Effector memory CD4-positive, alpha-beta T cell (primary cell): ENCODE measurements at places on chromosomes 5 and 9.

GRCh38 chr9:126906091-126906490 lies 8.5 kb upstream of the RALGPS1 start:
- DNase-seq, result no peak

DNA sequence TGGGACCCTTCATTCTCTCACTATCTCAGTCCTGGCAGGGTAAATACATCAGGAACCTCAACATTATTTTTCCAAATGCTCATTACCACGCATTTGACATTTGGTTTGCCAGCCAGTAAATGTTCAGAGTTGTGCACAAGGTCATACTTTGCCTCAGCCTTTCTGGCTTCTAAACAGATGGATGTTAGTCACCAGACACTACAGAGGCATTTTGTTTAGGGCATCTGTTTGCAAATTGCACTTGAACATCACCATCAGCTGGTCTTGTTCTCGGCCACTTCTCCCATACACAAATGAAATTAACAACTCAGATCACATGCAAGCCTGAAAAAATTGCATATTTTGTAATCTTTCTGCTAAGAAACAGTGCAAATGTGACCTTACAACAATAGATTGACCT lies 75.0 kb upstream of the SLC1A1 start:
- DNase-seq, result no peak

DNA sequence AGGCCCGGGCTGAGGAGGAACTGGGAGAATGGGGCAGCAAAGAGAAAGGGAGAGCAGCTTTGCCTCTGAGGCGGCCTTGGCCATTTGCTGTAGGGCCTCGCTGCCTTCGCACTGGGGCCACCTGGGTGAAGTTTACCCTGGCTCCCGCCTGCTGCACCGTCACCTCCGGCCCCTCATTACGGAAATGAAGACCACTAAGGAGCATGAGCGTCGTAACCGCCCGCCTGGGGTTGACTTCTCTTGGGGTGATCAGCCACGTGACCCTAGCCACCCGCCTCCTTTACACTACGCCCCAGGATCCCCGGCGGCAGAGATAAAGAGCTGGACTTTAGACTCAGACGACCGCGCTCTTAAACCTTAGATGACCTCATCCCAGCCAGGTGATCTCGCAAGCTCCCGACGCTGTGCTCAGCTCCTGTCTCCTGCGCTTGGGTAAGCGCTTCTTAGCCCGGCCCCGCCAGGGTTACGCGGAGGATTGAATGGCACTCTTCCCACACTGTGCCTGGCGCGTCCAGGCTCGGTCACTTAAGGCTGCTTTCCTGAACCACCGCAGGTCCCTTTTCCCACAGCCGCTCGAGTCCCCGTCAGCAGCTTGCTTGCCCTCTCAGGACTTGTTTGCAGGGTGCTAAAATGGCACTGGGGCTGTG lies 107.9 kb upstream of the LARP1 start:
- DNase-seq, result no peak

DNA sequence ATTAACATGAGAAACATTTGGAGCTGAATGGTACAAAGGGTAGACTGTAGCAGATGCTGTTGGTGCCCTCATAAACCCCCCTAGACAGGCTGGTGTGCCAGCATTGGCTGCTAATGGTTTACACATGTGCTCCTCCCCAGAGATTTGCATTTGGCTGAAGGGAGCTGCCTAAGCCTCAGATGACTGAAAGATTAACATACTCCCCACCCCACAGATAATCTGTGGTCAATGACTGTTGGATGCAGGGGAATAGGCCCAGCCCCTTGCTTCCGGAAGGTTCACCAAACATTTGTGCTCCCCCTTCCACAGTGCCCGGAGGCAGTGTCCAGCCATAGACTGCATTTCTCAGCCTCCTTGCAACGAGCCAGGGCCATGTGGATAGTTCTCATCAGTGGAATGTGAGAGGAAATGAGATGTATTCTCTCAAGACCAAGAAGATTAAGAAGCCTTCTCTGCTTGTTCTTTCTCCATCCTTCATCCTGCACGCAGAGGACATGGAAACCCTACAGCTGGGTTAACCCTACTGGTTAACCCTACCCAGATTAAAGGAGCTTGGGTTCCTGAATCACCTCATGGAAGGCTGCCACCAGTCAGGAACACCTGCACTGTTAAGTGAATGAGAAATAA lies 79.6 kb downstream of the PHAX start:
- DNase-seq, result no peak

DNA sequence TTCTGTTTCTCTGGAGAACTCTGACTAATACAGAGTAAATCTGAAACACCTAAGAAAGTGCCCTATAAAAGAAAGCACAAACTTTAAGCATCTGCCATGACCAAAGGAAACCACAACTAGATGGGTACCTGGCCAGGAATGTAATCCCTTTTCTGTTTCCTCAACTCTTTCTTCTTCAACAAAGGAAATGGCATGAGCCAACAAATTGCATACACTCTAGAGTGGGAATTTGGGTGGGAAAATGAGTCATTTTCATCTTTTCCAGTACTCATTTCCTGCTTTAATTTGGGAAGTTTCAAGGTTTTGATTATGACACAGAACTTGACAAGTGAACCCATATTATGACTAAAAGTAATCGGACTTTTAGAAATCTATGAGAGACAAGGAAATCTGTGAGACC lies 349.2 kb upstream of the RORB start:
- DNase-seq, result no peak

DNA sequence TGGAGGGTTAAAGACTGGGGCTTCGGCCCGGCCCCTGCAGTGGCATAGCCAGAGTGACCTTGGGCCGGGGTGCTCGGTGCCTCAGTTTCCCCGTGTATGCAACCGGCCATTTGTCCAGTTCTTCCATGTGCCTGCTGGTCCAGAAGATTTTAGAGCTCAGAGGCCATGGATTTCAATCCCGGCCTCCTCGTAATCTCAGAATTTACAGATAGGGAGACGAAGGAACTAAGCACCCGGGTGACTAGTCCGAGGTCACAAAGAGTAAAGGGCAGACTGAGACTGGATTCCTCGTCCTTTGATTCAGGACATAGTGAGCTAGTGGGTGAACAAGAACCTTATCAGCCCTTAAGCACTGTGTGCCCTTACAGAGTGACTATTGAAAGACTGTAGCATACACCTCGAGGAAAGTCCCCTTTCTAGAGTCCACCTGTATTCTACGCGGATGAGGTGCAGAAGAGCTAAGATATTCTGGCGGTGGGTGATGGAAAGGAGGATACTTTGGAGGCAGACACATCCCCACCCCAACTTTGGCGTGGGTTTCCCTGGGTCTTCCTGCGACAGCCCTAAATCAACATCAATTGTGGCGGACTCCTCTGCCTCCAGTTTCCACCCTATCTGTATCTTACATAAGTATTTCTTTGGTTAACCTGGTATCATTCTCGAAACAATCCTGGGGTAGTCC lies 597 bp downstream of the SLC31A1 start:
- no peak for DNase-seq

GRCh38 chr5:56396634-56397033 lies 163.5 kb upstream of the ANKRD55 start:
- no peak for DNase-seq

DNA sequence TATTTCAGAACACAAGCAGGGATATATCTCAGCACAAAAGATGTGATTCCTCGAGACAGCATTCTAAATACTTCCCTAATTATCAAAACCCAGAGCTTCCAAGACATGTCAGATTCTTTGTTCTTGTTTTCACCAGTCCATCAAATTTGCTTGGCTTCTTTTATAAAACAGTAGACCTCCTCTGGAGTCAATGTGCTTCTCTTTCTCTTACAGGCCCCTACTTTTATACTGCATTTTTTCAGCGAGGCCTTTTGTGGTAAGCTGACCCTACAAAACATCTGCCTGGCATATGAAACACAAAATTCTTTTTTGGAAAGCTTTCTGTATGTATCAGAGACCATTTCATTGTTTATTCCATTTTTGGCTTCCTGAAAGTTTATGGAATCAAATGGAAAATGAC lies 81.8 kb downstream of the ARSB start:
- DNase-seq, result no peak

- DNase-seq, result no peak
Observed at GRCh38 chr9:14561929-14562405, 131.3 kb downstream of the ZDHHC21 start.

DNA sequence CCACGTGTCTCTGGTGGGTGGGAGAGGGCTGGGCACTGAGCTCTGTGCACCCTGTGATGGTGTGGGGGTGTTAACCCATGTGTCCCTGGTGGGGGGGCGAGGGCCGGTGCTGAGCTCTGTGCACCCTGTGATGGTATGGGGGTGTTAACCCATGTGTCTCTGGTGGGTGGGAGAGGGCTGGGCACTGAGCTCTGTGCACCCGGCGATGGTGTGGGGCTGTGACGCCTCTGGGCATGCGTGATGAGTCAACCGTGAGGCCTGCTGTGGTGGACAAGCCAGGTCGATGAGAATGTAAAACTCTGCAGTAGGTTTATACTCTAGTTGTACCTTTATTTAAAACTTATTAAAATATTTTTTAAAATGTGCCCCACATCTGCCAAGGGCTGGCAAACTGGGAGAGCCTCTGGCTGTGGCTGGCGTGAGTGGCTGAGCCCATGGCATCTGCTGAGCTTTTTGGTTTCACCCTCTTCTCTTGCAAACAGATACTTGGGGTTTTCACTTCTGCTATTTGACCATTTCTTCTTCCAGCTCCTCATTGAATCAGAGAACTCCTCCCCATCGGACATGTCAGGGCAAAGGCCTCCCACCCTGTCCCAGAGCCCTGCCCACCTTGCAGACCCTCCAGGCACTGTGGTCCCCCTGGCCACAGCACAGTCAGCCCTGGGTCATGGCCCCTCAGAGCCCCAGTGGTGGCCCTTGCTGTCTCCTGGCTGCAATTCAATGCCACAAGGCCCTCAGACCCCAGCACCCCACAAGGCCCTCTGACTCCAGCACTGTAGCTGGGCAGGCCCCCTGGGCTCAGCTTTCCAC lies 18.5 kb upstream of the EXOC3 start:
- no peak for DNase-seq

DNA sequence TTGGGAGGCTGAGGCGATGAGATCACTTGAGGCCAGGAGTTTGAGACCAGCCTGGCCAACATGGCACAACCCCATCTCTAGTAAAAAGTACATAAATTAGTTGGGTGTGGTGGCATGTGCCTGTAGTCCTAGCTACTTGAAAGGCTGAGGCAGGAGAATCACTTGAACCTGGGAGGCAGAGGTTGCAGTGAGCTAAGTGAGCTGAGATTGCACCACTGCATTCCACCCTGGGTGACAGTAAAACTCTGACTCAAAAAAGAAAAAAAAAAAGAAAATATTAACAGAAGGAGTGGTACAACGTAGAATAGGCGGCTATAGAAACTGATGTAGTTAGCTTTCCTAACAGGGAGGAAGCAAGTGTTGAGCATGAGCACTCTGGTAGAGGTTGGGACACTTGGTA lies 59.9 kb downstream of the PBX3 start:
- no peak for DNase-seq

GRCh38 chr5:15637345-15637744 lies 137.4 kb downstream of the FBXL7 start:
- no peak for DNase-seq

DNA sequence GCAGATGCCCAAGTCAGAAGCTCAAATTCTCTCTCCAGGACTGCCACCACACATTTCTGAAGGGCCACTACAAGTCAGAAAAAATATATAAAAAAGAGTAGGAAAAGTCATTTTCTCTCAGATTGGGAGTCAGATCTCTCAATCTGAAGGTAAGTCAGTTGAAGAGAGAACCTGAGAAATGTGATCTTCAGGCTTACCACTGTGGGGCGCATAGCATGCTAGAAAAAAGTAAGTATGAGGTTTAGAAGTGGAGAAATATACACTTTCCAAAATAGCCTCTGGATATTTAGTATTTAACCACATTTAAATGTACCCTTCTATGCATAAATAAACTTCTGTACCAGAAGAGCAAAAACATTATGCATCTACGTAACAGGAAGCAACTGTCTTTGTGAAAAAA lies 800.7 kb upstream of the CTNND2 start:
- no peak for DNase-seq

- no peak for DNase-seq
Observed at GRCh38 chr5:123582550-123583285, 70.7 kb downstream of the CSNK1G3 start.

DNA sequence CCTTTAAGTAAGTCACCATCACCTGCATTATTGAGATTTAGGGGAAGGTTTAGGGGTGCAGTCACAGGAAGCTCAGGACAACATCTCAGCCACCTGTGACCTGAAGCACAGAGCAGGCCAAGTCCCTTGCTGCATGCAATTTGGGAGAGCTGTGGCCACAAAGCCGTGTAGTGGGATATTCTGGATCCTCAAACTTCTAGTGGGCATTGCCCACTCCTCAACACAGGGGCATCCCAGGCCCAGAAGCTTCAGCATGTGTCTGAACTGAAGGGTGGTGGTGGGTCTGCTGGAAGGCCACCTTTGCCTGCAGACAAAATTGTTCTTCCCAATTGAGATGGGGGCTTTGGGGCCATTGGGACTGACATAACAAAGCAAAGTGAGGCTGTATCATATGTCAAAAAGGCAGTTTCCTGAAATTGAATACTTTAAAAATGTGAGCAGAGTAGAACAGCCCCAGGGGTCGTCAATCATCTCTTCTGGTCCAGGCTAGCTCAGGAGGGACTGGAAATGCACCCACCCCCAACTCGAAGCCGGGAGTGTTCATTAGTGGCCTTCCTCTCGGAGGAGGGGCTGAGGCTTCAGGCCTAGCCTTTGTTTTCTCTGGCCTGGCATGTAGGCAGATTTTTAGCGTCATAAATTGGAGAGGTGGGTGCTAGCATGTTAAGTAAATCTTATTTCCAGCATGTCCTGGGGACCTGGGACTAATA lies 2.8 kb upstream of the GADD45G start:
- no peak for DNase-seq

GRCh38 chr9:135136991-135137832 lies 49.7 kb downstream of the OLFM1 start:
- no peak for DNase-seq

- DNase-seq, result no peak
Observed at GRCh38 chr9:99092643-99093491, 12.0 kb upstream of the TGFBR1 start.

GRCh38 chr5:142939884-142940283 lies 169.7 kb downstream of the ARHGAP26 start:
- DNase-seq, result no peak

DNA sequence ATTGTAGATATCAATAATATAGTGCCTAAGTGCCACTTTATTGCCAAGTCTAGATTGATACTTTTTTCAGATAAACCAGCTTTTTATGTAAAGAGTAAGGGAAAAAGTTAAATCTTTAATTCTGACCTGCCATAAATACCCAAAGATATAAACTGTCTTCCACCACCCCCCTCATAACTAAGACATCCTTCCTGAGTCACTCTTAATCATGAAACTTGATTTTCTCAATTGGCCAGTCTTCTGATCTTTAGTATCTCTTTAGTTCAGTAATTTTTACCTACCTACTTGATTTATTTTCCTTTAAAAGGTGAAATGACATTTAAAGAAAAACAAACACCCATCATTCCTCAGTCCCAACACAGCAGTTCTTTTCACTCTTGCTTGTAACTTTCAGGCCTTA lies 21.8 kb downstream of the C5orf22 start:
- DNase-seq, result no peak

- no peak for DNase-seq
Observed at GRCh38 chr9:136021171-136021871, 60.1 kb upstream of the UBAC1 start.

- DNase-seq, result no peak
Observed at GRCh38 chr9:120707170-120707569, 7.1 kb downstream of the MEGF9 start.
